Panc1 (cell line): ENCODE measurements at places on chromosomes 2 and 18. TPM values are rescaled to one million over a fixed set of nuclear protein-coding genes. Genes with fewer than 3 reads are reported as not detected.
A peak's percentile ranks its signal among the peaks of the same experiment; 100 is the strongest.

Gene ESCO1
- 15.4 TPM for total RNA-seq

Gene MAP3K19
- not detected for total RNA-seq

DNA sequence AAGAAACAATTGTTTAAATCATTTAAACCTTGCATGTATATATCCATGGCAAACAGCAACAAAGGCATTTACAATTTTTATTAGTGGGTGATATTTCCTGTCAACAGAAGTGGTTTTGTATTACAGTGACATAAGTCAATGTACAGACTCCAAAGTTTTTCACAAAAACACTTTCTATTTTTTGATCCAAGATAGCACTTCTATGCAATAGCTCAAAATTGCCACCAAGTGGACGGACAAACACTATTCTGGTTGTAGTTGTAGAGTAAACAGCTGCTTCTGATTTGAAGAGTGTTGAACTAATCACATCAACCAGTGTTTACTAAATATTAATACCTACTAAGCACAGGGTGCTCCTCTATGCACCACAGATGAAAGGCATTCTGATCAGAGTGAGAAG, 421.4 kb downstream of the NCKAP5 start:
- DNase-seq, result no peak

DNA sequence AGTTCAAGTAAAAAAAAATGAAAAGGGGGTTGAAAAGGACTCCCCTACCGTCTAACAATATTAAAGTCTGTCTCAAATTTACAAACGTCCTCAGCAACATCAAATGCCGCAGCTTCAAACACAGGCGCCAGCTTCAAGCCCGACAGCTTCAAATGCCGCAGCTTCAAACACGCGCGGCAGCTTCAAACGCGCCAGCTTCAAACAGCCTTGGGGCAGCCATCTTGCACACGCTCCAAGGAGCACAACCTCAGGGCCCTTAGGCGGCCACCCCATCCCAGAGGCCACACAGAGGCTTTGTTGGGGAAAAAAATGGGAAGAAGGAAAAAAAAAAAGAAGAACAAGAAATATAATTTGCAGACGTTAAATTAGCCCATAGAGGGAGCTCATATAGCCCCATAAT, 244.4 kb upstream of the VRK2 start:
- DNase-seq, result no peak

DNA sequence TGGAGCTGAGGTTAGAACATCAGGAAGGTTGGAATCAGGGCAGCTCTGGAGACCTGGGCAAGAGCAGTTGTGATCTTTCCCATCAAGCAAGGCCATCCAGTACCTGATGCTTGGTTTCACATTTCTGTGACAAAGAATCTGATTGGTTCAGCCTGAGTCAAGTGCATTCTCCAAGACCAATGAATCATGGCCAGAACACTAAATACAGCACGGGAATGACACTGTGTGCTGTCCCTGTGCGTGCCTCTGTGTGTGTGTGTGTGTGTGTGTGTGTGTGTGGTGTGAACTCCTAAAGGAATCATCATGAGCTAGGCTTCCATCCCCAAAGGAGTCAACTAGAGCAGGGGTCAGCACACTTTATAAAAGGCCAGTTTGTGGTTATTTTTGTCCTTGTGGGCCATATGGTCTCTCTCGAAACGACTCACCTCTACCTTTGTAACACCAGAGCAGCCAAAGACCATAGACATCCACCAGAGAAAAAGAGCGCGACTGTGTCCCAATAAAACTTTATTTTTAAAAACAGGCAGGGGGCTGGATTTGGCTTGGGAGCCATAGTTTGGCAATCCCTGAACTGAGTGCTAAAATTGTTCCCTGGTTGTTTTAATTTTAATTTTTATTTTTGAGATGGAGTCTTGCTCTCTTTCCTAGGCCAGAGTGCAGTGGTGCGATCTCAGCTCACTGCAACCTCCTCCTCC, 99.7 kb downstream of the INHBB start:
- DNase-seq, result no peak

Gene ZNF638
- 80.8 TPM for total RNA-seq

GRCh38 chr2:126893606-126894005, 5.1 kb upstream of the TEX51 start:
- DNase-seq, result no peak

DNA sequence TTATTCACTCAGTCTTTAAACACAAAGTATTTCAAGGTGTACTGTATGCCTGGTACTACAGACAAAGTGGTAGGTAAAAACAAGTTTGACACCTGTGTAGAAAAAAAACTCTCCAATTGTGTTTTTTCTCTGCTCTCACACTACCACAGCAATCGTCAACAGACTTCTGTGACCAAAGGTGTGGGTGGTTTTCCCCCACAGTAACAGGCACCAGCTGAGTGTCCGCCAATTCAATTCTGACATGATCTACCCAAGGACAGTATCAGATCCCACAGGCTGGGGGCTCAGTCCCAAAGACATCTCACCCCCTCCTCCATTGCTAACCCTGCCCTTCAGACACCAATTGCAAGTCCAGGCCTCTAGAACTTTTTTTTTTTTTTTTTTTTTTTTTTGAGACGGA, 71.2 kb downstream of the CD226 start:
- no peak for DNase-seq

GRCh38 chr2:200787351-200788120, 24.2 kb upstream of the BZW1 start:
- DNase-seq, result peak; percentile 82

DNA sequence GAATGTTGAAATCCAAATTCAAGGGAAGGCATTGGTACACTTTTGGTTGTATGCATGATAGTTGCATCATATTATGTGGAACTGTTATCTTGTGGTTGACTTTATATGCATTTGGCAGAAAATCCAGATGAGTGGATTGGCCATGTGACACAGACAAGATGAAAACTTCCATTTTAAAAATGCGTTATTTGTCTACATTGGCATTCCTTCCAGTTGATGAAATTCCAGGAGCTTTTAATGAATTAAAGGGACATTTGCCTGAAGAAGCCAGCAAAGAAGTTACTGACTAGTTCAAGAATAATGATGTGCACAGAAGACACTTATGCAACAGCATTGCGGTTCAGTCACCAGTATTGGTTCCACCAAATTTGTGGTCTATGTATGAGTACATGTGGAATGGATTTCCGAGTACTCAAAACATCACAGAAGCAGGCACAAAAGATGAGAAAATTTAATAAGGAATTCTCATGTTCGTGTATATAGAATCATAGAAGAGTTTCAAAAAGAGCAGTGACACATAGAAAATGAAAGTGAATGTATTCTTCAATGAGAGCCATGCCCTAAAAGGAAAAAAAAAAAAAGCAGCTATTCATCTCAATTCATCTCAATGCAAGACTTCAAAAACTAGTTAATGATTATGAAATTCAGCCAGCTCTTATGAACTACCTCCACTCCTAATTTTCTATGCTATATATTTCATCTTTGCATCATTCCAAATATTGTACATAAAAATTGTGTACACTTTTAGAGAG, 232.1 kb downstream of the RBM43 start:
- no peak for DNase-seq

GRCh38 chr18:69127873-69128500, 272.7 kb upstream of the DOK6 start:
- no peak for DNase-seq

DNA sequence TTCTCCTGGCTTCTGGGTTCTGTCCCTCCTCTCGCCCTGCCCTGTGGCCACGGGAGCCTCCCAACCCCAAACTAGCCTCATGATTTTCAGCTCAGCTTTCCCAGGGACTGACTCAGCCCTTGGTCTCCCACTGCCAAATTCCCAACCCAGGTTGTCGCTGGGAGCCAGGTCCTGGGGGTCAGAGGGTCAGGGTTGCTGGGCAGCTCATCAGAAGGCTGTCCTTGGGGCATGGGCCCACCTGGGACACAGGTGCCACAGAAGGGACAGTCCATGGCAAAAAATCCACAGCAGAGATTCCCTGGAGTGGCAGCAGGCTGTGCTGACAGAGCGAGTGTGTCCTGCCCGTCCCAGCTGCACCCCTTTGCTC, 180.4 kb downstream of the TWIST2 start:
- no peak for DNase-seq

GRCh38 chr2:16513626-16514025, 152.0 kb downstream of the CYRIA start:
- DNase-seq, result no peak

Gene POTEJ
- not detected for total RNA-seq

DNA sequence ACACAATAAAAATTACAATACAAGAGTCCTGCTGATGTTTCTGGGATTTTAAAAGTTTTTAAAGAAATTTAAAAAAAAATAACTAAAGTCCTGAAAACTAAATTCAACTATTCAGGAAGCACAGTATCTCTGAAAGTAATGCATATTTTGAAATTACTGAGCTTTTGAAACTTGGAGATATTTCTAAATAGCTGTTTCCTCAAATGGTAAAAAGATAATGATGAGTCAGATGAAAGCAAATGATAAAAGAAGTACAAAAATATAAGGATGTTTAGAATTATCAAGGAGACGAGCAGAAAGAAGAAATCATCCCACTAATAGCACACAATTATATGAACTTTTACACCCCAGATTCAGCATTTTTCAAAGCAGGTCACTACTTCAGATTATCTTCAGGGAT, 90.2 kb upstream of the SLC25A52 start:
- DNase-seq, result no peak

DNA sequence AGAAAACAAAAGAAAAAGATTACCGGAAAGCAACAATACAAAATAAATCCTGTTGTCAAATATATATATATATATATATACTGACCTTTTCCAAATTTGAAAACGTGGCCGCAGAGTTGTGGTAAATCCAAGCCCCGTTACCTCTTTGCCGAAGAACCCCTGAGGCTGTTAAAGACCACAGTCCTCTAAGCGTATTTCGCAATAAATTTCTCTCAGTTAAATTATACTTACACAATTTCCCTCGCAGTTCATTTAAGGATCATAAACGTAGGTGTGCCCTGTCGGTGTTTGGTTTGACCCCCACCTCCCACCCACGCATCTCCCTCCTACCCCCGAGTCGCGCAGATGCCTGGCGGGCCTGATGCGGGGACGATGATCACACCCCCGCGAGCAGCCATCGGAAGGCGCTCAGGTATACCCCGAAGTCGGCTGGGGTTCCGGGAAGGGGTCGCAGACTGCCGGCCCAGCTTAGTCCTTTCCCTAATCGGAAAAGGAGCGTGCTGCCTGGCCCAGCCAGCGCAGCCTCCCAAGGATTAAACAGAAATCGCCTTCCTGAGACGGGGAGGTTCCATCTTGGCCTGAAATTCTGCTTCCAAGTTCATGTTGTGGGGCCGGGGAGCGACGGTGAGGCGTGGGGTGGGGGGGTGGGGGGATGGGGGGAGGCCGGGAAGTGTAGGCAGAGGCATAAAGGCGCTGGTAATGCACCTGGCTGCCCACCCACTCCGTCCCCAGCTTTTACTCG, 2.9 kb upstream of the MEIS1 start:
- DNase-seq, result no peak

- no peak for DNase-seq
Observed at GRCh38 chr18:48536516-48536915, 2.3 kb upstream of the CTIF start.

DNA sequence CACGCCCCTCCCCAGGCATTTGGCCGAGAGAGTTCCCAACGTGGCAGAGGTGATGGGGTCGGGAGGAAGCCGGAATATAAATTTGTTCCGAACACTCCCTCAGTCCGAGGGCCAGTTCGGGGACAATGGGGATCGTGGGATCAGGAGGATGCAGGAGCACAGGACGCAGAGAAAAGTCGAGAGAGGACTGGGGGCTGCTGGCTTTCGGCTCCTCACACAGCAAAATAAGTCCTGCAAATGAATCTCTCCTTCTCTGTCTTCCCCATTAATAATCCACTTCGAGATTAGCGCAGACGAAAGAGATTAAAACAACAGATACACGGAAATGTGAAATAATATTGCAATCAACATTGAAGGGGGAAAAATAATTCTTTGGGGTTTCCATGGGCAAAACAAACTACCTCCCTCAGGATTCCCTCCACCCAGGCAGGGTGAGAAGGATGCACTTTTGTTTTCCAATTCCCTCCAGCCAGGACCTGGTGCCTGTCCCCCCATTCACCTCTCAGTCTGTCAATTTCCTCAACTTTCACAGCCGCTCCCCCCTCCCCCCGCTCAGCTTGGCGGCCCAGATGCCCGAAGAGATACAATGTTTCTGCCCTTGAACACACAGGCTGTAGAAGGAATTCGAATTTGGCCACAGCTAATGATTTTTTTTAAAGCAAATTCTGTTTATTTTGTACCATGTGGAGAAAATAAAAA, 3.1 kb upstream of the ZEB2 start:
- no peak for DNase-seq

GRCh38 chr2:123906361-123906760, 118.7 kb upstream of the CNTNAP5 start:
- DNase-seq, result no peak

GRCh38 chr2:80233333-80233732, 71.2 kb downstream of the LRRTM1 start:
- no peak for DNase-seq

- no peak for DNase-seq
Observed at GRCh38 chr2:12764849-12765605, 48.3 kb downstream of the TRIB2 start.

Gene KLHL41
- 0.72 TPM for total RNA-seq

- no peak for DNase-seq
Observed at GRCh38 chr2:207082619-207083018, 83.1 kb downstream of the KLF7 start.

GRCh38 chr2:235157746-235158482, 206.1 kb downstream of the SH3BP4 start:
- DNase-seq, result no peak

- DNase-seq, result no peak
Observed at GRCh38 chr2:227349989-227350612, 25.1 kb downstream of the MFF start.

GRCh38 chr2:149410701-149411484, 80.5 kb downstream of the LYPD6 start:
- no peak for DNase-seq

DNA sequence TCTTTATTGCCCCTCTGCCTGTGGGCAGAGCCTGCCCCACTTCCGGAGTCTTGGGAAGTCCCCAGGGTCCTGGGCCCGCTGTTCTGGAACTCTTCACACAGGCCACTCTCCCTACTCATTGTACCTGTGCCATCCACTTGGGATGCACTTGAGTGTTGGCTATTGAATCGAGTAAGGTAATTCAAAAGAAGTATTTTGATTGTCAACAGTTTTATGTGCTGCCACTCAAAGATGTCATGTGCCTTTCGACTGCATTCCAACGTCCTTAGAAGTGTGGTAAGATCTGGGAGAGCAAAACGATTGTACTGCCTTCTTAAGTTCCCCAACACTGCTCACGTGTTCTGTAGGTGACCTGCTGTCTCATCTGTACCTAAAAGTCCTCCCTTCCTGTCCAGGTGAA, 77.0 kb upstream of the SMIM21 start:
- no peak for DNase-seq

Gene CHPF
- 17.5 TPM for total RNA-seq

Gene ABCA12
- 0.03 TPM for total RNA-seq

GRCh38 chr18:34631093-34631966, 78.8 kb upstream of the DTNA start:
- no peak for DNase-seq

GRCh38 chr2:33442528-33443079, 33.8 kb upstream of the RASGRP3 start:
- DNase-seq, result no peak

GRCh38 chr2:118250001-118250400, 161.7 kb downstream of the INSIG2 start:
- DNase-seq, result no peak
